ENCODE measurements at places on chromosomes 12 and 14.
A peak's percentile ranks its signal among the peaks of the same experiment; 100 is the strongest.

GRCh38 chr12:28090835-28091234, 99.4 kb upstream of the CCDC91 start:
- no peak for DNase-seq

DNA sequence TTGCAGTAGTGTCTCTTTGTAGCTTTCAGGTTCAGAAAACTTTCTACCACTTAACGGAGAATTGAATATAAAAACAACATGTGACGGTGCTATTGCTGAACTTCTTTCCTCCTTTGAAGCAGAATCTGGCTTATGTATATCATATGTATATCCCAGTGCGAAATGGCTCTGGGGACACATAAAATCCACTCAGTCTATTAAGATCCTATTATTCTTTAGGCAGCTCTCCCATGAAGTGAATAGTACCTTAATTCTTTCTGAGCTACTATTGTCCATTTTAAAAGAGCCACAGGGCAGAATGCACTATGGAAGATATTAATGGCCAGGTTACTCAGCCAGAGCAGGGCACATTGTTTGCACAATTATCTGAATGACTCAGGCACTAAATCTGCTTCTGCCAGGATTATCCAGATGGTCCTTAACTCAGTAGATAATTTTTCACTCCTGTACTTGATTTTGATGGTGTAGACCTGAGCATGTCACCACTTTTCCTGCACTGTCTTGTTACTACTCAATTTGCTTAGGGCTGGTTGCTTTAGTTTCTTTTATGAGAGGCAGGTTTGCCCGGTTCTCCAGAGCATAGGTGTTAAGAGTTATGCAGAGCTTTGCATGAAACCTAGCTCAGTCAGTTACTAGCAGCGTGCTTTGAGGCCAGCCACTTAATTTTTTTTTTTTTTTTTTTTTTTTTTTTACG, 5.5 kb downstream of the CNTN1 start:
- DNase-seq = no peak

- DNase-seq = no peak
Observed at GRCh38 chr12:45232146-45232755, 16.4 kb downstream of the ANO6 start.

DNA sequence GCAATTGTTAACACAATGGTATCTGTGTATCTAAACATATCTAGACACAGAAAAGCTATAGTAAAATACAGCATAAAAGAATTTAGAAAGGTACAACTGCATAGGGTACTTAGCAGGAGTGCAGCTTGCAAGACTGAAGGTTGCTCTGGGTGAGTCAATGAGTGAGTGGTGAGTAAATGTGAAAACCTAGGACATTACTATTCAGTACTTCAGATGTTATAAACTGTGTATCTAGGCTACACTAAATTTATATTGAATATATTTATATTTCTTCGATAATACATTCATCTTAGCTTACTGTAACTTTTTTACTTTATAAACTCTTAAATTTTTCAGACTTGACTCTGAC, 409.0 kb upstream of the DCN start:
- no peak for DNase-seq

- DNase-seq = no peak
Observed at GRCh38 chr12:67241482-67241881, 27.7 kb upstream of the CAND1 start.

- no peak for DNase-seq
Observed at GRCh38 chr12:126895951-126896913, 1370.7 kb upstream of the TMEM132C start.

GRCh38 chr12:42469355-42470175, 120.0 kb downstream of the PRICKLE1 start:
- no peak for DNase-seq

- DNase-seq = no peak
Observed at GRCh38 chr14:100644784-100645183, 57.6 kb upstream of the BEGAIN start.

GRCh38 chr14:89537911-89538310, 120.9 kb upstream of the FOXN3 start:
- no peak for DNase-seq

DNA sequence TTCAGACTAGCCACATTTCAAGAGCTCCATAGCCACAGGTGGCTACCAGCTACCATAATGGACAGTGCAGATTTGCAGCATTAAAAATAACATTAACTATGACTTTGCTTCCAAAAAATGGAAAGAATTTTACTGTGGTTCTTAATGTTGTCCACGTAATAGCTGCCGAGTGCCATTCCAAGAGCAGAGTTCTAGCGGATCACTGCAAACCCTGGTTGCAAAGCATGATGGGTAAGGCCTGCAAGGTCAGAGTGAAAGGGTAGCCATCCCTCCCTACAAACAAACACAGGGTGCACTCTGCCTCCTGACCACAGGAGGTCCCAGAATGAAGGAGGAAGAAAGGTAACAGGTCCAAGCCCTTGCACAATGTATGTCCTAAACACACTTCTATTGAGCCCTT, 157.6 kb downstream of the DPF3 start:
- no peak for DNase-seq

DNA sequence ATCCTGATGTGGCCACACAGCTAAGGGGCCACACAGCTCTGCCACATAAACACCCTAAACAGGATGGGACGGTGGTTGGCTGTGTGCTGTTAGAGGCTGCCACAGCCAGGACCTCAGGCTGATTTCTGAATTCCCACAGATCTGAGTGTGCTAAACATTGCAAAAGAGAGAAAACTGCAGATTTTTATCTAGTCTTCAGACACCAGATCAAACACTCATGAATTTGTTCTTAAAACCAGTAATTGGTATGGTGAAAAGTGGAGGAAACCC, 190.7 kb downstream of the MON2 start:
- no peak for DNase-seq

DNA sequence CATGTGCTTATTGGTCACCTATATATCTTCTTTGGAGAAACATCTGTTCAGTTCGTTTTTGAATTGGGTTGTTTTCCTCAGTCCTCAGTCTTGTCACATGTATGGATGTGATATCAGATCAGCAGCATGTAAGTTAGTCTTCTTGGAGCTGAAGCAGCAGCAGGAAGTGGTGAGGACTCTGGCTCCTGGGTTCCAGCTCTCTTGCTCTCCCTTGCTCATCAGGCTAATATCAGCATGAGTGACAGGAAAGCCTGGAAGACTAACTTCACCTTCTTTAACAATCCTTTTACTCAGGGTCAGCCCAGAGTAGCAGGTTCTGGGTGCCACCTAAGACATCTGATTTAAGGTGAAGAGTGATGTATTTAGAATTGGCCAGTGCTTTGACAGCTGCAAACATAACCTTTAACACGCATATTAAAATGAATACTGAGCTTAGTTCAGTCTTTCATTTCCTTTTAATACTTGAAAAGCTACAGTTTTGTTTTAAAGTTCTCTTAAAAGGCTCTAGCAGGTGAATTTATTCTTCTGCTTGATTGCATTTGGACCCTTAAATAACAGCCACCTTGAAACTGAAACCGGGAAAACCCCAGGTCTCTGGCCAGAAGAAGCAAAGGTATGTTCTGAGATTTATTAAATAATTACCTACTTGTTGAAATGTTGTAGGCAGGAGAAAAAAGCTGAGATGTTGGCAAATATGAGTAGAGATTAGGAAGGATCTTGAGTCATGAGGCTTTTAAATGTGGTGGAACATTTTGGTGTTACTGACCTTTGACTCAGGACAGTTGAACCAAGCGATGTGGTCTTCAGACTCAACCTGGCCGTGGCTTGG, 54.3 kb downstream of the DRAM1 start:
- DNase-seq = no peak

DNA sequence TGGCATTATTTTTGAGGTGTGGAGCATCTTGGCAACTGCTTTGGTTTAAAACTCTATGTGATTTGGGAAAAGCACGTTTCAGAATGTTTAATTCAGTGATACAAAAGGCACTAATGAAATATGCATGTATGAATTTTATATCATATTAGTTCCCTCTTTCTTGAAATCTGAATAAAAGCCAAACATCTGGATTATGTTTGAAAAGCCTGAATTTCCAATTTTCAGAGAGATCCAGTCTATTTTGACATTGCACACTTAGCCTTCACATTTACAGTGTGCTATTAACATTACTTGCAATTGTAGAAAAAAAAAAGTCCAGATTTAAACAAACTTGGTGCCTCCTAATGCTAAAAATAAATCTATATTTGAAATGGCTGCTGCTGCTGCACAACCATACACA, 219.1 kb upstream of the NPAS3 start:
- no peak for DNase-seq

- DNase-seq = no peak
Observed at GRCh38 chr14:100030452-100031153, 34.6 kb upstream of the EVL start.

GRCh38 chr12:19615384-19615725, 176.1 kb downstream of the AEBP2 start:
- no peak for DNase-seq

DNA sequence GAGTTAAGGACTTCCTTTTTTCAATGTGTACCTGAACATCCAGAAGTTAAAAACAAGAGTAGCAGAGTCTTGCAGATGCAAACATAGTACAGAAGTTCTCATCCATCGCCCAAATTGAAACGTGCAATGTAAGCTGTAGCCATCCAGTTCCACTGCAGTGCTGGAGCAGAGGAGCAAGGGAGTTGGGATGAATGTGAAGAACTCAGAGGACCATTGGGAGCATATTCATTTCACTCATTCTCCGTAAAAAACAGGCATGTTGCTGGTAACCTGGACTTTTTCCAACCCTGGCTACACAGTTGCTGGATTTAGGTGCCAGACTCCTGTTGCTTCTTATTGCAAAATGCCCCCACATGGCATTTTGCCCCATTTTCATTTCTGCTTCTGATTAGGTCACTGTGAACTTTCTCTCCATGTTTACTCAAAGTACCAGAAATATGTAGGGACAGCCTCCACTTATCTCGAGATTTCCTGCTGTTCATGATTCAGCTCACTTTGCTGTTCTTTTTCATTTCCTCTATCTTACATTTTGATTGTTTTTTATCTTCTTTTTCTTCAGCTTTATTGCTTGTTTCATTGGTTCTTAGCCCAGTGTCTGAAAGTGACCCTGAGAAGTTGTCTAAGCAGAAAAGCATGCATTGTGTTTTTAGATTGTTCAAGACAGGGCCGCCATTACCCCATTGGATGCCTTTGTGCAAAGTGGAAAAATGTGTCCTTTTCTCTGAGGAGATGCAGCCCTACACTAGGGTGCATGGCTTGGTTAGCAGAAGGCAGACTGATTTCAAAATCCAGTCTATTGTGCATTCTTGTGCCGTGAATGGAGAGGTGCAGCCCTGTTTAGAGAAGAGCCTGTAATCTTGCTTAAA, 109.0 kb upstream of the AMIGO2 start:
- DNase-seq = peak; percentile 27

DNA sequence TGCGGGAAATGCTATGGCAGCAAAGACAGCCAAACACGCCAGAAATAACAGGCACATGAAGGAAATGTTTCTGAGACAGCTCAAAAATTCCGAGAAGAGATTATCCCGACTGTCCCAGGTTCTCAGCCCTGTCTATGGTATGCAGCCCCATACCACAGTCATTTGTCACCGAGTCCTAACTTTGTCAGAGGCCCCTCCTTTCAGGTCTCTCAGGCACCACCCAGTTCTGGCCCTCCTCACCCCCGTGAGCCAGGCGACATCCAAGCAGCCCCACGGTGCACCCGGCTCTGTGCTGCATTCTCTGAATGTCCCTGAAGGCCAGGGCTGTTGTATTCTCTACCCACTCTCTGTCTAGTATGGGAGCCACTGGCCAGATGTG, 24.0 kb downstream of the SSH1 start:
- peak; percentile 80 for DNase-seq

GRCh38 chr14:25521616-25522015, 471.7 kb upstream of the STXBP6 start:
- no peak for DNase-seq

DNA sequence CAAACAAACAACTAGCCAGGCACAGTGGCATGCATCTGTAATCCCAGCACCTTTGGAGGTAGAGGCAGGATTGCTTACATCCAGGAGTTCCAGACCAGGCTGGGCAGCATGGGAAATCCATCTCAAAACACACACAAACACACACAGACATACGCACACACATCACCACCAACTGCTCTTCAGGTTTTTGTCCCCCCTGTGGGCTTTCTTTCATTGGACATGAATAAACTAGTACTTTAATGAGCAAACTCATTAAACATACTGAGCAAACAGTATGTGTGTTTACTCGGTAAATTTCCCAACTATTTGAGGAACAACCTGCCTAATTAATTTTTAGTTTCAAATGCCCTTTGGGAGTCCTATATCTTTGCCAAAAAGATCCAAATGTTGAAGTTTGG, 10.1 kb upstream of the RASSF3 start:
- DNase-seq = no peak

DNA sequence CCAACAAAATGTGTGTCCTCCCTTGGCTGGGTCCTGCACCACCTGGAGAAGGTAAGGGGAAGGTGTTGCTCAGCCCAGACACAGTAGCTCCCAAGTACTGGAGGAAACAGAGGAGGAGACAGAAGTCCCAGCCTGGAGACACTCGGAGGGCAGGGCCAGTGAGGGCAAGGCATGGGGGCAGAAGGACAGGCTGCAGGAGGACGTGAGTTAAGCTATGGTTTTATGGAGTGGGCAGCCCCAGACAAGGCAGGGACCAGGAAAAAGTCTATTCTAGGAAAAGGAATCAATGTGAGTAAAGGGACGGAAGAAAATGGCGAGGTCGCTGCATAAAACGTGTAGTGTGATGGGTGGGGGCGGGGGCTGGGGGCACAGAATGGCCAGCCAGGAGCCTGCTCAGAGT, 210.1 kb upstream of the DIO3 start:
- no peak for DNase-seq

- DNase-seq = no peak
Observed at GRCh38 chr12:74245458-74245857, 292.2 kb upstream of the ATXN7L3B start.

DNA sequence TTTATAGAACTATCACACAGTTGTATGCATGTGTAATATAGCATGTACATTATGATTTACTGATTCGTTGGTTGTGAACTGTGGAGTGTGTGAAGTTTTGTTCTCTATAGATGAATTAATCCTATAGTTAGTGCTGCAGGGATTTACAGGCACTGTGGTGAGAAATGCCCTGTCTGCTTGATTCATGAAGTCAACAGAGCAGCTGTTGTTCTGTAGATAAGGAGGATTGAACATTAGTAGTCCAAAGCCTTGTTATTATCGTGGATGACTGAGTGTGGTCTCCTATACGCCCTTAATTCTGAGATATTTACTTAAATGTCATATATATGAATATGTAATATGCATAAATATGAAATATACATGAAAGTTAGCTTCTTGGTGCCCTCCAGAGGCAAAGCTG, 98.3 kb downstream of the DNAH10 start:
- DNase-seq = no peak

DNA sequence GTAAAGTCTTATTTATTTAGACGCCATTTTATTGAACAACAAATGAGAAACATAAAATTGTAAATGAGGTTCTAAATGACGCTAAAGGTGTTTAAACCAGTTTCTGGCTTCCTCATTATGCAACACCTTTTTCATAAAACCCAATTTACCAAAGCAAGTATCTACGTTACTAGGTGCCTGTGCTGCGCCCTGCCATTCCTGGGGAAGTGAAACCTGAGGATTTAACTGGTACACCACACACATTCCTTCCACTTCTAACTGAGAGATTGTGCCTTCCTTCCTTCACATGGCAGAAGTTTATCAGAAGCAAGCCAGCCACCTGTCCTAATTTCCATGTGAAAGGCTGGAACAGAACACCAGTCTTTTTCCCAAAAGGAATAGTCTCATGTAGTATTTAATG, 40.3 kb upstream of the GCH1 start:
- DNase-seq = no peak

- no peak for DNase-seq
Observed at GRCh38 chr12:124835656-124836410, 27.8 kb downstream of the SCARB1 start.
